Activated CD4-positive, alpha-beta T cell treated with anti-CD3 and anti-CD28 coated beads for 48 hours (primary cell): ENCODE measurements at places on chromosomes 2 and 18.

- no peak for DNase-seq
Measured at GRCh38 chr18:35519148-35519899, 21.6 kb upstream of the INO80C start.

DNA sequence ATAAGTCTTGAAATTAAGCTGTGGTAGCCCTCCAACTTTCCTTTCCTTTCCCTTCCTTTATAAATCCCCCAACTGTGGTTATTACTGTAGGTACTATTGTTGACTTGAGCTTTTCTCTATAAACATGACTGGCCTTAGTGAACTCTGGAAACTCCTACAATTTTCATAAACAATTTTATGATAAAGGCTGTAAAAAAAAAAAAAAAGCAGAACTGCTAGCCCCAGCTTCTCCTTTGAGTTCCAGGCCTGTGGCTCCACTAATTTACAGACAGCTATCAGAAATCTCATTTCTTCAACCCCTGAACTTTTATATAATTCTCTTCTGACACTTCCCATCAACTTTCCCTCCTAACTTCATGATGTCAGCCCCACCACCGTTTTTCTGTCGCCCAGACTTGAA is 174.3 kb downstream of the IKZF2 start:
- DNase-seq = no peak

DNA sequence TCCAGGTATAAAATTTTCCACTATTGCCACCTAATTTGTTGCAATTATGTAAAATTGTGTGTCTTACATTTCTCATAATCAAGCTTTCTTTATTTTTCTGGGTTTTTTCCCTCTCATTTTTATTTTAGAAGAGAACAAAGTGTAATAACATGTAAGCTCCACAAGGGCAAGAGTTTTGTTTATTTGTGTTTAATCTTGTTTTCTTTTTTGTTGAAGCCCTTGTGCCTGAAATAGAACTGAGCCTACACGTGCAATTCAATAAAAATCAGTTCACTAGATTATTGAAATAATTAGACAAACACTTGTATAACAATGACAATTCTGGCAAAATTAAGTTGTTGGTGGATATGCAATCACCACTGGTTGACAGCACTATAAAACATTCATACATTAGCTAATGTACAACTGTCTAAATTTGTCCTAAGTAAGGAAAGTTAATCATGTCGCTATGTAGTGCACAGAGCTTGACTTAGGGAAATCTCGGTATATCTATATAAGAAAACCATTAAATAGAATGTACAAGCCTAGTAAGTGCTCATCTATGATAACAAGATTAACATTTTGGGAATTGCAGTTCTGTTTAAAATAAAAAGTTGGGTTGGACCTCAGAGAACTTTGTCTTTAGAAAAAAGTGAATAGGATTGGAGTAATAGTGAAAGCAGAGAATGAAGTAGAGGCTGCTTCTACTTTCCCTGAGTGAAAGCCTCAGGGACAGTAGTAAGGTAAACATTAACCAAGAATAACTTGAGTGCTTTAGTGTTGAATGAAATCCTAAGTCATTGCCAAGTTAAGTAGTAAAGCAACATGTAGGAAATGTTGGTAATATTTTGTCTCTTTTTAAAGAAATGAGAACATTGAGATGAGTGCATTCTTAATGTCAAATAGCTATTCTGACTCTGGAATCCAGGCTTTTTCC is 37.4 kb upstream of the NOL4 start:
- no peak for DNase-seq

GRCh38 chr18:80022613-80023012 is 11.6 kb upstream of the RBFA start:
- no peak for DNase-seq

DNA sequence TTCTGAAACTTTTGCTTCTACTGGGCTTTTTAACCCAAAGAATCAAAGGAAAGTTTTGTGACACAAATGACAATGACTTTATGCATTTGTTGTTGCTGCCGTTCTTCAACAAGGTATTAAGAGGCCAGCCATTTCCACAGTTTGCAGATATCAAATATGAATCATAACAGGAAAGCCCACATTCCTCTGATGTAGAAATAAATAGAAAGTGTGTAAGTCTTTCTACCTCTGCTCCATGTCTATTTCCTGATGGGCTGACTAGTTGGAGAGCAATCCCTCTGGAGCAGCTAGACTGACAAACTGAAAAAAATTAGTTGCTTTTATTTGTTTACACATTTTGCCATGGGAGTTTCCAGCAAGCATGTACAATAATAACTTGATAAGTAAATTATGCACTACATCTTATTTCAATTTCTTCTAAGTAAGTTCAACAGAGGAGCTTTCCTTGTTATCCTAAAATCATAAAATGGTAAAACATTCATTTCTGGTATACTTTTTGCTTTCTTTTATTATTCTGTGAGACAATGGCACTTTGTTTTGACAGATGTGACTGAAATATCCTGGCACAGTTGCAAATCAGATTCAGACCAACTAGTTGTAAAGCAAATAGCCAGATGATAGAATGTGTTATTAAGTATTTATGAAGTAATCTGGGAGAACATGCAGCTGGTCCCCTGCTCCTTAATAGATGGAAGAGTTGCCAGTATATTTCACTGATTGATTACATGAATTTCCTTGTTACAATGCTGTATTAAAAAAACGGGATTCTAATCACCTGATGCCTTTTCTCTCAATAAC is 266.7 kb downstream of the METTL4 start:
- no peak for DNase-seq

GRCh38 chr18:59661891-59662701 is 35.1 kb downstream of the CCBE1 start:
- DNase-seq = no peak

- DNase-seq = no peak
Measured at GRCh38 chr2:171394164-171394740, 39.5 kb downstream of the METTL8 start.

DNA sequence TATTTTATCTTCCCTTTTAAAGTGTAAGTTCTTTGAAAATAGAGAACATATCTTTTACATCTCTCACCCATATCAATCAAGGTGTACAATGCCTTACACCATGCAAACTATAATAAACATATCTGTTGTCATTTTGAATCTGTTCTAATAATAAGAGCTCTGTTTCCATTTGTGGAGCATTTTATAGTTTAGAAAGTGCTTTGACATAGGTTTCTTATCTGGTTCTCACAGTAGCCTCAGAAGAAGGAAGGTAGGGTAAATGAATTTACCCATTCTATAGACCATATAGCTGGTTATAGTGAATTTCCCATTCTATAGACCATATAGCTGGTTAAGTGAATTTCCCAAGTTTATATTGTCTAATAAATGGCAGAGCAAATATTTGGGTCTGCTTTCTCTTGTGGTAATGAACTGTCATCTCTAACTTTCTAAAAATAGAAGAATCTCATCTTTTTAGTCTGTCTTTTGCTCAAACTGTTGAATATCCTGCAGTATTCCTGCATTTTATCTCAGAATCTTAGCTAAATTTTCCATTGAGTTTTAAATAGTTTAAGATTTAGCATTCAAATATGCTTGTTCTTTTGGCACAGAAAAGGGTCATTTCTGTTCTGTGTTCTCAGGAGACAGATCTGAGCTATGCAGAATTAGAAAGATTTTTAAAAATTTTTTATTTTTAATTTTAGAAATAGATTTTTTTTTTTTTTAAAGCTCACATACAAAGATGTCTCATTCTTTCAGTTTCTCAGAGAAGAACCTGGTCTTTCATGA is 80.7 kb upstream of the STON1 start:
- no peak for DNase-seq

DNA sequence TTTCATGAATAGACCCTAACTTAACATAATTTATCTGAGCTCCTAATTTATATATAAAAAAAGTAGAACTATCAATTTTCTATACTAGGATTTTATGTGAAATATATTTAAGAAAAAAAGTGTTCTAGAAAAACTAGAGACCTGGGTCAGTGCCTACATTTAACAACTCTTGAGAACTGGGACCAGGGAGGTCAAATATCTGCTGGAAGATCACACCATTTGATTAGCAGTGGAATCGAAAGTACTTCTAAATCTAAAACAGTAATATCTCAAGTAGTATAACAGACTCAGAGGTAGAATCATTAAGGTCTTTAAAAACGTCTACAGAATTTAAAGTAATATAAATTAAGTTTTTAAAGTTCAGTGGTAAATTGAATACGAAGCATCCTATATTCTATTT is 34.6 kb downstream of the PPP3R1 start:
- DNase-seq = no peak

DNA sequence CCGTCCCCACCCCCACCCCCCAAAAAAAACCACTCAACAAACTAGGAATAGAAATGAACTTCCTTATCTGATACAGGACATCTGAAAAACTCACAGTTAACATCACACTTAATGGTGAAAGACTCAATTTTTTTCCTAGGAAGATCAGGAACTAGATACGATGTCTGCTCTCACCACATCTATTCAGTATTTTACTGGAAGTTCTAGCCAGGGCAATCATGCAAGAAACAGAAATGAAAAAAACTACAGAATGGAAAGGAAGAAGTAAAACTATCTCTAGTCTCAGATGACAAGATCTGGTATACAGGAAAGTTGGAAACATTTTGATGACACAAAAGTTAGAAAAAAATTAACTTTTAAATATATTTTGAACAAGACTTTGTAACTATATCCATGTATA is 114.4 kb upstream of the FZD5 start:
- DNase-seq = no peak

GRCh38 chr2:174117951-174118930 is 130.1 kb downstream of the OLA1 start:
- DNase-seq = no peak

- no peak for DNase-seq
Measured at GRCh38 chr2:143505542-143505941, 376.3 kb downstream of the ARHGAP15 start.

DNA sequence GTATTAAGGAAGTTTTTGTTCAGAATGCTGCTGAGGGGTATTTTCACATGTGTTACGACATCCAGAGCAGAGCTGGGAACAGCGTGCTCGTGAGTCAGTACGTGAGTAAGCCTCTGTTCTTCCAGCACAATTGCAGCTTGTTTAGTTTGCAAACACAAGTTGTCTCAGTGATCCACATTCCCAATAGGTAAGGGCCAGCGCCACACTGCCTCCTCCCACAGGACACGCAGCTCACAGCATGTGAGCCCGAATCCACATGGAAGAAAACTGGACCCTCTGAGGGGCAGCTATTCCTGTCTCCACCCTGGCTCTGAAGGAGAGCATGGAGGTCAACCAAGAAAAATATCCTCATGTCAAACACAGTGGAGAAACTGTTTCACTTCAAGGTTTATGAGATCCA is 173.9 kb upstream of the PID1 start:
- no peak for DNase-seq

DNA sequence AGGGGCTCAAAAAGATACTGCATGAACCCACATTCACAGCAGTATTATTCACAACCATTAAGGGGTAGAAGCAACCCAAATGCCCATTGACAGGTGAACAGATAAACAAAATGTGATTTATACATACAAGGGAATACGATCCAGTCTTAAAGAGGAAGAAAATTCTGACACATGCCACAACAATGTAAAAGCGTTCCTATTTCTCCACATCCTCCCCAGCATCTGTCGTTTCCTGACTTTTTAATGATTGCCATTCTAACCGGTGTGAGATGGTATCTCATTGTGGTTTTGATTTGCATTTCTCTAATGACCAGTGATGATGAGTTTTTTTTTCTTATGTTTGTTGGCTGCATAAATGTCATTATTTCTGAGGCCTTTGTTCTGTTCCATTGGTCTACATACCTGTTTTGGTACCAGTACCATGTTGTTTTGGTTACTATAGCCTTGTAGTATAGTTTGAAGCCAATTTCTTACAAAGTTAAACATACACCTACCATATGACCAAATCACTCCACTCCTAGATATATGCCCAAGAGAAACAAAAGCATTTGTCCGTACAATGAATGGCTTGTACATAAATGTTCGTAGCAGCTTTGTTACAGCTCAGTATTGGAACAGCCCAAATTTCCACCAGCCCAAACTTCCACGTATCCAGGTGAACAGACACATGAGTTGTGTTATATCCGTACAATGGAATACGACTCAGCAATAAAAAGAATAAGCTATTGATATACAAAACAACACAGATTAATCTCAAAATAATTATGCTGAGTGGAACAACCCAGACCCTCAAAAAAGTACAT is 85.1 kb downstream of the TMEM131 start:
- DNase-seq = no peak

- DNase-seq = no peak
Measured at GRCh38 chr2:240437551-240437860, 2.0 kb downstream of the GPC1 start.

DNA sequence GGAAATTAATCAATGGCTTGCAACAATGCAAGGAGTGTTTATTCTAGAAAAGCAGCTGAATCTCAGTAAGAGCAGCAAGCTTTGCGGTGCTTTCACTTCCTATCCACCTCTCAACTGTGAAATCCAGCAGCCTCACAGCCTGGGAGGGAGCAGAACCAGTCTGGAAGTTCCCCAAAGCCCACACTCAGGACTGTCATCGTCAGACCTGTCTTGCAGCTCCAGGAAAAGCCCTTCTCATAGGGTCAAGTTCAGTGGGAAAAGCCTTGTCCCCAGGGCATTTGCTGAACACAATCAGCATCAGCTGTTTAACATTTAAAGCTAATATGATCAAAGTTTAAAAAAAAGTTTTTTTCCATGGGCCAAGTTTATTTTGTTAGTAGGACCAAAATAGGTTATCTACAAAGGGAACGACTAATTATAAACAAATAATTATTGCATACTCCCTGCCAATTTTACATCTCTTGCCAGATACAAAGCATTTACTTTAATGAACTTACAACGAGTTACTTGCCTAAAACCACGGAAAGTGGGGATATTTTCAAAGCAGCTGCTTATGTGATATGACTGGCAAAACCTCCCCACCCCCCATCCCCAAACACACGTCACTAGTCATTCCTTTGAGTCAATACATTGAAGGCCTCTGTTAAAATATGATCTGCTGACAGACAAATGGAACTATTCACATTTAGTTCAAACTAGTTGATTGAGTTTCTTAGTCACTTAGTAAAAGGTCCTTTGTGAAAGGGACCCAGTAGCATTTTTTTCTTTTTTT is 36.8 kb downstream of the PARD6G start:
- no peak for DNase-seq

DNA sequence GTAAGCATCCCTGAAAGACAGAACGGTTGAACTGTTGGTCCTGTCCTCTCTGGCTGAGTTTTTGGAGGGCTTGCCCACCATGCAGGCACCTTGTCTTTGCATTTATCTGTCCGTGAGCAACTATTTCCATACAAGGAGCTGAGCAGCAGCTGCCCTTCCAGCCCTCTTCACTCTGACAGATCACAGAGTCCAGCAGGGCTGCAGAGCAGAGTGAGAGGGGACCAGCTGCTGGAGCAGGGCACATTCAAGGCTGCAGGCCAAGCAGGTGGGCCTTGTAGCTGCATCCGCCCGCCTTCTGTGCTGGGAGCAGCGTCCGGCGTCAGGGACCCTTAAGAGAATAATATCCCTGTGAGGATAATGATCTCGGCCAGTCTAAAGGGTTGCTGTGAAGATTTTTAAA is 9.5 kb downstream of the SMYD1 start:
- no peak for DNase-seq
